ENCODE measurements at places on chromosomes 7 and 10.
A peak's percentile ranks its signal among the peaks of the same experiment; 100 is the strongest.

GRCh38 chr10:61024151-61024855 lies 80.3 kb upstream of the RHOBTB1 start:
- no peak for DNase-seq

GRCh38 chr10:500876-501275 lies 188.6 kb downstream of the DIP2C start:
- no peak for DNase-seq

GRCh38 chr10:17144032-17144431 lies 14.4 kb upstream of the CUBN start:
- DNase-seq, result no peak

GRCh38 chr10:35778306-35778705 lies 136.2 kb upstream of the FZD8 start:
- no peak for DNase-seq

GRCh38 chr10:114754445-114755320 lies 66.9 kb upstream of the FHIP2A start:
- no peak for DNase-seq

DNA sequence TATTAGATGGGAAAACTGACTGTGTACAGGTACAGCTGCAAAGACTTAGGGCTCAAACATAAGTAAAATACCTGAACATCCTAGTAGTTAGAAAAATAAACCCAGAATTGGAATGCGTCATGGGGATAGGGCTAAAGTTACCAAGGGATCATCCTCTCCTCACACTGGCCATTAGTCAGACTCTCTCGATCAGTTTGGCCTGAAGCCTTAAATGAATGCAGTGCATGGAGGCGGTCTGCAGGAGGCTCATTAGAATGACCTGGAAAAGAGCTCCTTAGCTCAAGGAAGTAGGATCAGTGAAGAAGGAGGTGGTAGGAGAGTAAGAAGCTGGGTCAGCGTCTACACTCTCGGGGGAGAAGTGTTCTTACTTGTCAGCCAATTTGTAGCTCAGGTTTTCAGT lies 35.3 kb downstream of the DENND2A start:
- DNase-seq, result no peak

DNA sequence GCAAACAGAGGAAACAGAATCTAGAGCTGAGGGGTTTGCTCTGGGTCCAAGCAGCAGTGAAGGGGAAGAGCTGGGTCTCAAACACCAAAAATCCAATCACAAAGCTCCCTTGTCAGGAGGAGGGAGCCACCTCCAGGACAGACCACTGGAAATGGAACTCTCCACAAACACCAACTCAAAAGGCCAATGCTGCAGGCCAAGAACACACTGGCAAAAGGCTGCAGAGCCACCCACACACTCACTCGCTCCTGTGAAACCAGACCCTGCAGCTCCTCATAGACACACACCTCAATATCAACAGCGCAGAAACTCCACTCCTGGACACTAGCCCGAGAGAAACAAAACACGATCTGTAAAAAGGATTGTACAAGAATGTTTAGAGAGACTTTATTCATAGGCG lies 213.5 kb downstream of the PTPRN2 start:
- DNase-seq, result no peak

DNA sequence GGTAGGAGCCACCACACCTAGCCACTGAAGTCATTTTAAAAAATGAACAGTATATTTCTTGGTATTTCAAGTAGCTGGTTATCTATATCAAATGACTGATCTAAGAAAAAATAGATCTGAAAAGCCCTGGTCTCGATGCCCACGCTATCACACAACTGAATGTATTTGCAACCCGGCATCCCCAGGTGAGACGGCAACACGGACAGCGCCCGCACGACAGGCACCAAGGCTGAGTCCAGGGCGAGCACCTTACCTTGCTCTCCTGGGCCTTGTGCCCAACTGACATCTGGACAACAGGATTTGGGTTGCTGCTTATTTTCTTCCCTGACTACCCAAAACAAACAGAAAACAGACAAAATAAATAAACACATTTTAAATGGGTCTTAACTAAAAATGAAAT lies 44.8 kb upstream of the NCAPG2 start:
- no peak for DNase-seq

GRCh38 chr7:42156291-42156865 lies 80.6 kb downstream of the GLI3 start:
- DNase-seq, result no peak

DNA sequence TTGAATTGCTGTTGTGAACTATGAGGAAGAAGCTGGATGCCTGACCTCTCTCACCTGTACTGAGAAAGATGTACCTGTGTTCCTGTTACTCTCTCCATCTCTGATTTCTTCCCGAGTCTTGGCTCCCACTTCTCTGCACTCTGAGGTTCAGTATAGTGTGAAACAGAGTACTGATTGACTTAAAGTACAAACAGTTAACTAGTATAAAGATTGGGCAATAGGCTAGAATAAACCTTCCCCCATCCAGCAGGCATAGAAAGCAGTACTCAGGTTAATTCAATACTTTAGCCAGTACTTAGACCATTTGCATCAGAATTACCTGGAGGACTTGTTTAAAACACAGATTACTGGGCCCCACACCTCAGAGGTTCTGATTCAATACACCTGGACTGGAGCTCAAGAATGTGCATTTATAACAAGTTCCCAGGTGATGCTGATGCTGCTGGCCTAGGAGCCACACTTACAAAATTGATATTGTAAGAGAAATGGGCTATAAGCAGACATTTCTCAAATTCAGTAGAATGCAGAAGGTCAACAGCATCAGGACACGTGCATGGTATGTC lies 51.6 kb downstream of the ANK3 start:
- no peak for DNase-seq

GRCh38 chr7:85851571-85852193 lies 664.8 kb upstream of the SEMA3D start:
- no peak for DNase-seq

GRCh38 chr7:93175219-93175618 lies 27.0 kb upstream of the SAMD9L start:
- DNase-seq, result no peak

DNA sequence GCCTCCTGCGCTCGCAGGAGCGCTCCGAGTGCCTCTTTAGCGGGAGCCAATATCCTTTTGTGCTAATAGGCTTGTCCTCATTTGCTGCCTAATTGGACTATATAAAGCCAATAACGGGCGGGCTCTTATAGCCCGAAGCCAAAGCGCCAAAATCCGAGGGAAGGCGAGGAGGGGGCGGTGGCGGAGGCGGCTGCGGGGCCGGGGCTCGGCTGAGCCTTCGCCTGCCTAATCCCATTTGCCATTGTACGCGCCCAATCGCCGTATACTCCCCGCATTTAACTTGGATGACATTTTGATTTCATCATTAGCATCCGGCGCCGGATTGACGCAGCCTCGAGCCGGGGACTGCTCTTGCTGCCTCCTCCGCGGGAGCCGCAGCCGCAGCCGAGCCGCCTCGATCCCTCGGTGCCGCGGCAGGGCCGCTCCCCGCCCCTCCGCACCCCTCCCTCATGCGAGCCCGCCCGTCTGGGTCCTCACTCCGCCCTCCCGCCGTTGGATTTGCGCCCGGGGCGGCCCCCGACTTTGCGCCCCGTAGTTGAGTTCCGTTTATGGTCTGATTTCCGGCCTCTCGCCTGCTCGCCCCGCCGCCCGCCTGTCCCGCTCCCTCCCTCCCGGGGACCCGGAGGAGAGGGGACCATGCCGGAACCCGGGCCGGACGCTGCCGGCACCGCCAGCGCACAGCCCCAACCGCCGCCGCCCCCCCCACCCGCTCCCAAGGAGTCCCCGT lies at the start of gene HMX3:
HMX3 (plus strand) TSS at position 556 of the 727 bp plus-strand sequence; CDS start at position 637, 81 bp downstream.
- DNase-seq, result no peak

GRCh38 chr10:78557433-78557925 lies 511.3 kb upstream of the ZMIZ1 start:
- no peak for DNase-seq

GRCh38 chr10:11871466-11871865 lies 48.3 kb downstream of the PROSER2 start:
- DNase-seq, result no peak

- DNase-seq, result no peak
Measured at GRCh38 chr7:130938661-130939060, 204.7 kb upstream of the KLF14 start.

- no peak for DNase-seq
Measured at GRCh38 chr7:2465928-2466327, 10.3 kb downstream of the GRIFIN start.

- DNase-seq, result no peak
Measured at GRCh38 chr10:133537546-133538545, 10.7 kb downstream of the CYP2E1 start.

- DNase-seq, result no peak
Measured at GRCh38 chr7:73307436-73307835, 1.2 kb downstream of the NSUN5 start.

DNA sequence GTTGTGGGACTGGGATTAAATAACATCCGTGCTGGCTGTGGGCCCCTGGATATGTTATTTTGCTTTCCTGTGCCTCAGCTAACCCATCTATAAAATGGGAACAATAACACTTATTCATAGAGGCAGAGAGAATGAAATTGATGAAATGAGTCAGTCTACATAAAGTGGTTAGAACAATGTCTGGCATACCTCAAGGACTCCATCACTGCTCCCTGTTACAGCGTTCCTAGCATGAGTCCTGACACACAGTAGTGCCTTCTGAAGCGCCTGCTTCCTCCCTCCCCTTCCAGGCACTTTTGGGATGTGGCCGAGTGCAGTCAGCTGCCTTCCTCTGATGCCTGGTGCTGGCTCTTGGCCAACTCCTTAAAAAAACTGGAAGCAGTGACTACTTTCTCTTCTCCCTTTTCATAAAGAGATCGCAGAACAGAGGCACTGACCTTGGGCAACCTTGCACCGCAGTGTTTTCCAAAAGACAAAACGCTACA lies 108.4 kb upstream of the ZMIZ1 start:
- DNase-seq, result no peak

GRCh38 chr7:10632712-10633111 lies 341.0 kb upstream of the PHF14 start:
- DNase-seq, result no peak

- DNase-seq, result no peak
Measured at GRCh38 chr7:76315364-76315763, 12.9 kb downstream of the HSPB1 start.

- no peak for DNase-seq
Measured at GRCh38 chr10:75717126-75717916, 285.9 kb downstream of the LRMDA start.

- peak; percentile 44 for DNase-seq
Measured at GRCh38 chr7:131040467-131040932, 287.2 kb upstream of the MKLN1 start.

DNA sequence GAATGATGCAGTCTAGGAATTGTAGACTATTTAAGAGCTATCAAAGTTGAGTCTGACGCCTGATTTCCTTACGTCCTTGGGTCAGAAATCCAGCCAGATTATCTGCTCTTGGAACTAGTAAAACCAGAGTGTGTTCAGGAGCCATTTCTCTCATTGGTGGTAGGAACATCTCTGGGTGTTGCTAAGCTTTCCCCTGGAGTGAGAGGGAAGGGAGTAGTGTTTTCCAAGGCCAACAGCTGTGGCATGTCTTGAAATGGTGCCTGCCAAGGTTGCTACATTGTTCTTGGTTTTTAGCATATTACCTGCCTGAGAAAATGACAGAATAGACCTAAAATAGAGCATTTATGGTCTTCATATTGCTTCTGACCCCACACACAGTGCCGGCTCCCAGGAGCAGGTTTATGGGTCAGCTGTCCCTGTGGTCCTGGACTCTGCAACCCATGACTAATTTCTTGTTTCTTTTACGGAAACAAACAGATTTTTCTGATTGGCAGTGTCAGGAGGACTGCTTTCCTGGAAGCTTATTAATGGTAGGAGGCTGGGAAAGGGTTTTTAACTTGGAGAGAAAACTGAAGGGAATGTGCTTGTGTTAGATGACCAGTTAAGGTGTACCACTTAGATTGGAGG lies 17.5 kb downstream of the GBF1 start:
- DNase-seq, result no peak

DNA sequence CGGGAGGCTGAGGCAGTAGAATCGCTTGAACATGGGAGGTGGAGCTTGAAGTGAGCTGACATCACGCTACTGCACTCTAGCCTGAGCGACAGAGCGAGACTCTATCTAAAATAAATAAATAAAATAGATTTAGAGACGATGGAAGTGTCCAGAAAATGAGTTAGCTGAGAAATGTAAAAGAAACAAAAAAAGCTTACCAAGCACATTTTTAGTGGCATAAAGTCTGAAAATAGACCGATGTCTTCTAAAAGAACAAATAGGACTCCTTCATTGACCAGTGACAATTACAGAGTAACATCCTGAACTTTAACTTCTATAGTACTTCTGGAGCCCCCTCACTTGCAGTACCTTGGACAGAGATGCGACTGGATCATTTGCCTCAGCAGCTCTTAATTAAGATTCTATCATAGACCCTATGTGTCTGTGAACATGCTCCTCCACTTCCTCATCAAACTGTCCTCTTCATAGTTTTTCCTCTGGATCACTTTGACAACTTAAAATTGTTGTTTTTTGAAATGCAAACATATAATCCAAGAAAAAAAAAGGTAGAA lies 25.2 kb upstream of the SRPK2 start:
- DNase-seq, result no peak

- DNase-seq, result no peak
Measured at GRCh38 chr10:88528806-88529570, 54.1 kb downstream of the RNLS start.

DNA sequence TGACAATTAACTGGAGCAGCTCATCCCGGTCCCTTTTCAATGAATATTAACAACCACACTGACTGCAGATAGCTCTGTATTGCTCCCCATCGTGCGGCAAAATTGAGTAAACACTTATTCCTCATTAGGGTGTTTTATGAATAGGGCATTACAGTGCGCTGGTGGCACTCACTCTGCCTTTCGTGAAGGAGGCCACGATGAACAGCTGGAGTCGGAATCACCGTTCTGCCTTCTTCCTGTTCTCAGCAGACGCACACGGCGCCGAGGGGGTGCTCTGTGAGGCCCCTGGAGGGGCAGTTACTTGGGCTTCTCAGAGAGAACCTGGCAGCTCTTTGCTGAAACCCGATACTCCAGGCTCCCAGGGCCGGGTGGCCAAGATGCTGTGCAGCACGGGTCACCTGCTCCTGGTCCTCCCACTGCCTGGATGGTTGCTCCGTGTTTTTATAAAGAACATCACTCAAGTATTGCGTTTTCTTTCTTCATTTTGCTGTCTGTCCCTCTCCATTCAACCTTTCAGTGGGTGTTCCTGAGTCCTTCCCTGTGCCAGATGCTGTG lies 241.9 kb downstream of the GLRX3 start:
- no peak for DNase-seq

DNA sequence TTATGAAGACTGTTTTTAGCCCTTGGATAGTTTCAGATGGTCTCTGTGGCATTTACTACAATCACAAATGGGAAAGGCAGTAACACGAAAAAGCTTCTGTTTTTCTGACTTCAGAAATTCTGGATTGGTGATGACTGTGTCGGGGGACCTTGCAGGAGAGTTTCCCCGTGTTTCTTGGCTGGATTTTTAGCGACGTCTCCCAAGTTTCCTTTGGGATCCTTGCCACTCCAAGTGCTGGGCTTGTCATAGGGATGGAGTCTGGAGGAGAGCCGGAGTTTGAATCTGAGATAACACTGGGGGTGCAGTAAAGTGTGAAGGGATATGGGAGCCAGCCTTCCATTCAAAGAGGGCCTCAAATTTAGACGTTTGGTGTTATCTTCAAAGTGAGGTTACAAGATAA lies 179.0 kb downstream of the SNX10 start:
- no peak for DNase-seq
